ENCODE measurements at places on chromosomes 11 and 22. TPM values are rescaled to one million over a fixed set of nuclear protein-coding genes. Genes with fewer than 3 reads are reported as not detected.

Gene SCUBE1
- total RNA-seq, result 0.51 TPM

Gene TEX12
- total RNA-seq, result 0.17 TPM

Gene VPS11
- 26.7 TPM for total RNA-seq

Gene TIRAP
- 4.8 TPM for total RNA-seq

Gene PIWIL4
- 3.3 TPM for total RNA-seq

Gene THRSP
- total RNA-seq, result under 0.01 TPM

Gene MUC5AC
- not detected for total RNA-seq

Gene TMEM191C
- 2.6 TPM for total RNA-seq

Gene KCNJ11
- total RNA-seq, result not detected

Gene USH1C
- total RNA-seq, result not detected

Gene TEX54
- total RNA-seq, result not detected

Gene SPDYC
- not detected for total RNA-seq

Gene BCO2
- total RNA-seq, result 1.0 TPM

Gene ART1
- not detected for total RNA-seq

Gene OR52I1
- not detected for total RNA-seq

Gene VPS51
- total RNA-seq, result 171 TPM

Gene SOX6
- total RNA-seq, result 1.8 TPM

Gene PTPRCAP
- total RNA-seq, result under 0.01 TPM

Gene KCNJ5
- 0.51 TPM for total RNA-seq

Gene PKP3
- 0.83 TPM for total RNA-seq

Gene CRYBA4
- not detected for total RNA-seq

Gene DENND5A
- total RNA-seq, result 235 TPM

Gene CABP7
- total RNA-seq, result not detected

Gene C11orf97
- not detected for total RNA-seq

Gene XKR3
- total RNA-seq, result not detected

Gene ANKK1
- total RNA-seq, result under 0.01 TPM

Gene GUCD1
- total RNA-seq, result 143 TPM

Gene C22orf15
- 3.9 TPM for total RNA-seq

Gene SIK2
- 11.0 TPM for total RNA-seq

Gene MMP27
- 0.17 TPM for total RNA-seq

Gene TNNT3
- not detected for total RNA-seq

Gene MS4A6A
- not detected for total RNA-seq

Gene INPP5J
- total RNA-seq, result 0.26 TPM

Gene NCAM1
- total RNA-seq, result 0.51 TPM

Gene ESAM
- total RNA-seq, result 0.26 TPM

Gene NEAT1
- total RNA-seq, result 177 TPM

Gene RAB36
- total RNA-seq, result 2.5 TPM

Gene OR4D5
- total RNA-seq, result not detected

Gene SNX15
- total RNA-seq, result 11.3 TPM

Gene TSPO
- 243 TPM for total RNA-seq

Gene FADS2
- total RNA-seq, result 418 TPM

Gene MMP13
- total RNA-seq, result not detected

Gene SCUBE2
- 1.8 TPM for total RNA-seq

Gene PHOX2A
- not detected for total RNA-seq
